Pulmonary artery endothelial cell (primary cell): ENCODE measurements at places on chromosomes 1 and 21.

DNA sequence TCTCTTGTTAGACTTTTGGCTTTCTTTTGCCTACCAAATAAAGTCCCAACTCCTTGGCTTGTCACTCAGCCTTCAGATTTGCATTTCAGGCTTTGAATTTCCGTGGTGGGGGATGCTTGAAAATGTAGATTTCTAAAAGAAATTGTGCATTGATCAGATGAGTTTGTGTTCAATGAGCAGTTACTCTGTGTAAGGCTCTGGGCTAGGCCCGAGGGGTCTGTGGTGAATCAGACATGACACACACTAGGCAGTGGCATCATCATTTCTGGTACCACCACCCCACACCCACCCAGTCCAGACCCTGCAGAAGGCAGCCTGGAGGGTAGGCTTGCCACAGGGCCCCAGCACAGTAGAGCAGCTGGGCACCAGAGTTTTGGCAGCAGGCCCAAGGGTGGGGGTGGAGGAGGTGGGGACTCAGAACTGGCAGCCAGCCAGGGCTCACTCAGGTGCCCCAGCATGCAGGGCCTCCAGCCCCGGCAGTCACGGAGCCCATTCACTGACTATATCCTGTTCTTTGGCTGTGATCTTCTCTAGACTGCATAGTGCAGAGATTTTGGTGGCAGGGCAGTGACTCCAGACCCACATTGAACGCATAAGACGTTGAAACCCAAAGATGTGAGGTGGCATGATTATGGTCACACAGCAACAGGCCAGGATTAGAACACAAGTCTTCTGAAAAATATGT lies 97.2 kb upstream of the ARTN start:
- no peak for DNase-seq

DNA sequence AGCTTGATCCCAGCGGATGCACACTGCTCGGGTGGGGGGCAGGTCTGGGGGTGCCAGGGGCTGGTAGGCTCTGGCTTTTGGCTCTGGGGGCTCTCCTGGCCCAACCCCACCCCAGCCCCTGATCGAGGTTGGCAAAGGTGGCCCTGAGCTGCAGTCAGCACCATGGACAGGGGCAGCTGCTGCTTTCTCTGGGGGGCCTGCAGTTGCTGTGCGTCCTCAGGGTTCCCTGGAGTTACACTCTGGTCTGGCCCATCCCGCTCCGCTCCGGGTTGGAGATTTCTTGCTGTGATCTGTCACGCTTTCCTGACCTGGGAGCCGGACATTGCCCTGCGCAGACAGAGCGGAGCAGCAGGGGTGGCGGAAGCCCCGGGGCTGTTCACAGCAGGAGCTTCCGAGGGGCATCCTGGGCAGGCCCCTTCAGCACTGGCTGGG lies 8.0 kb upstream of the PLCH2 start:
- no peak for DNase-seq

DNA sequence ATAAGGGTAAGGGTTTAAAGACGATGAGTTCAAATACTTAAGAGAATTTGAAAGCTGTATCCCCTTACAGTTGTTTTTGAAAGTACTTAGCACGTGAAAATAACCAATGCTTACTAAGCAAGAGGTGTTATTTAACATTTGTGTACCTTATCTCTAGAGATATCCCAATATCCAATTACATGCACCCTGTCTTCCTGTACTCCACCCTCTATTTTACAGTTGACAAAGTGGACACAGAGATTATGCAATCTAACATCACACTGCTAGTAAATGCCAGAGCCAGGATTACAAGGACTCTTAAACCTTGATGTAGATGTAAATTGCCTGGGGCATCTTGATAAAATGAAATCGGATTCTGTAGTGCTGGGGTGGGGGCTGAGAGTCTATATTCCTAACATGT lies 72.0 kb downstream of the GDAP2 start:
- no peak for DNase-seq

GRCh38 chr1:48581270-48581669 lies 109.3 kb upstream of the SPATA6 start:
- no peak for DNase-seq

GRCh38 chr1:229374485-229374884 lies 31.6 kb upstream of the CCSAP start:
- DNase-seq = no peak

DNA sequence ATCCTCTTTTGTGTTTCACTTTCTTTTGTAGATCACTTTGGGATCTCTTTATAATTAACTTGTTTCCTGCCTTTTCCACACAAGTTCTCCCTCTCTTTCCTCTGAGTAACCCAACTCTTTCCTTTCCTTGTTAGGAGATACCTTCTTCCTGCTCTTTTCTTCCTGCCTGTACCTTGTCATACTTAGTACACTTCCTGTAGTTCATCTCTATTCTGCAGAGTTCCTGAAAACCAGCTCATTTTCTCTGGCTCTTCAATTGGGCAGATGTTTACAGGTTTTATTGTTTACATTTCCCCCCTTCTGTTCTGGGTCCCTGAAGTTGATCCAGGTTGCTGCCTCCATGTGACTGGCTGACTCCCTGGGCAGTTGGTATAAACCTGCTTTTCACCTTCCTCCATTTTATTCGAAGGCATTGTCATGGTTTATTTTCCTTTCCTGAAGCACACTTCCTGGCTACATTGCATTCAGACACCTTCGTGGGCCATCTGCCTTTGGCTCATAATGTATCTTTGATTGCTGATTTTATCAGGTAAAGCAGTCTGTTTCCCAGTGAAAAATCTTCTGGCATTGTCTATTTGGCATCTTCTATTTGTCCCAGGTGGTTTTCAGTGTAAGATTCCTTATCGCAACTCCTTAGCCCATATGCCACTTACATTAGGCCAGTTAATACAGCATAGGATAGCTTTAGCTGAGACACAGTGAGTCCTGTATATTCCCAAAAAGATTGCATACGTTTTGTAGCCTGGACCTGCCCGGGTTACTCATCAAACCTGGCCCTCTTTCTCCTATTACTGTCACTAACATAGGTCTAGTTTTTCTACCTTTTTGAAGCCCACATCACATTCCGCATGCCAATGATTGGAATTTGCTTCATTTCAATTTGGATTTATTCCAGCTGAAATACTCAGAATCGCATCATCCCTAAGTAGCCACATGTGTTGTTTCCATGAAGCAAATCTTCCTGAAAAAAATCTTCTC lies 15.4 kb downstream of the CTH start:
- DNase-seq = no peak

DNA sequence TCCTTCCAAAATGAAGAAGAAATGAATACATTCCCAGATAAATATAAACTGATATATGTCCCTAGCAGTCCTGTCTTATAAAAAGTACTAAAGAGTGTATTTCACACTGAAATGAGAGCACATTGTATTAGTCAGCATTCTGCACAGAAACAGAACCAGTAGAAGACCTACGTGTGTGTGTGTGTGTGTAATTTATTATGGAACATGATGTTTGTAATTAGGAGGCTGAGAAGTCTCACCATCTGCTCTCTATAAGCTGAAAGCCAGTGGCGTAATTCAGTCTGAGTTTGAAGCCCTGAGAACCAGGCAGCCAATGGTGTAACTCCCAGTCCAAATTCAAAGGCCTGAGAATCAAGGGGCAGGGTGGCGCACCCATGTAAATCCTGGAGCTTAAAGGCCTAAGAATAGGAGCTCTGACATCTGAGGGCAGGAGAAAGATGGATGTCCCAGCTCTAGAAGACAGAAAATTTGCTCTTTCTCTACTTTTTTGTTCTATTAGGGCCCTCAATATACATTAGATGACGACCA lies 146.5 kb upstream of the LYPLAL1 start:
- no peak for DNase-seq

GRCh38 chr1:12245116-12245515 lies 15.3 kb downstream of the VPS13D start:
- DNase-seq = no peak

DNA sequence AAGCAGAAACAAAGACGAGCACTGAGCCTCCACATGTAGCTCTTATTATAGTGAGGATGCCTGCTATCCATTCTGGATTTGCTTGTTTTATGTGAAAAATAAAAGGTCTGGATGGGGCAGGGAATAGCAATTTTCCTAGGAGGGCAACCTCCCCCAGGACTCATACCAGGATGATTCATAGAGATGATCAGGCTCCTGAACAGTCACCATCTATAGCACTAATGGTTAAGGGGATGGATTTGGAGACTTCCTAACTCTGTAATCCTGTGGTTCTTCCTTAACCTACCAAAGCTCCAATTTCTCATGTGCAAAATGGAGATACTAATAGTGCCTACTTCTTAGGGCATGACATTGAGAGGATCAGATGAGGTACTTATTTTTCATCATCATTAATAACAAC lies 34.5 kb upstream of the CD58 start:
- DNase-seq = no peak

- DNase-seq = no peak
Measured at GRCh38 chr1:218472885-218473284, 127.7 kb downstream of the TGFB2 start.

- no peak for DNase-seq
Measured at GRCh38 chr1:218933513-218933912, 240.2 kb upstream of the LYPLAL1 start.

- no peak for DNase-seq
Measured at GRCh38 chr1:56313560-56313959, 265.8 kb downstream of the PLPP3 start.

DNA sequence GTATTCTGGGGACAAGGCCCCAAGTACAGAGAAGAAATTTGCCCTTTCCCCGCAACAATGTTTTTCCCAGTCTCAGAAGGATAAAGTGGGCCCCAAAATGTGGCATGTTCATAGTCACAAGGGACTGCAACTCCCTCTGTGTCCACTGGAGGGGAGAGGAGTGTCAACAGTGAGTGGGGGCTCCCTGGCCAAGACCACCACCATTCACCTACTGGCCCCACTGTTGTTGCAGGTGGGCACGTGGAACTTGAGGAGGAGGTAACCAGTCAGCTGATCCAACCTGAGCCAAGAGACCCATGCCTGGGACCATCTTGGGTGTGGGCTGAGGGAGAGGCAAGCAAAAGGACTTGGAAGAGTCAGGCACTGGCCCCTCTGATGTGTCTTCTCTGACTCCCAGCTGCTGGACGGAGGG lies 777 bp downstream of the NUDT17 start:
- DNase-seq = no peak

DNA sequence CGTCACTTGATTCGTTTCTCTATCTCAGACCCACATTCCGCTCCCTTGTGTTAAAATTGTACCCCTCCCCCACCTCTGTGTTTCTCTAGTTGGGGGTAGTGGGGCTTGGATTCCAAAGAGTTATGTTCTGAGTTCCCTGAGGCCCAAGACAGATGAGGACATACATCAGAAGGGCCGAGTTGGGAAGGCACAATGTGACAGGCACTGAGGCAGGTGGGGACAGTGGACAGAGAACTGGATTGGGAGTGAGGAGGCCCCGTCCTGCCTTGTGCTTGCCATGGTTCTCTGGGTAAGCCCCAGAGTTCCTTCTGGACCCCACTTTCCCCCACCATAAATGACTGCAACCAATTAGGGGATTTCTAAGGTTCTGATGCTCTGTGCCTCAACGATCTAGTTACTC lies 80.5 kb upstream of the ETV3 start:
- DNase-seq = no peak
